ENCODE measurements at places on chromosomes 6 and 20. TPM values are rescaled to one million over a fixed set of nuclear protein-coding genes. Genes with fewer than 3 reads are reported as not detected.

MYH7B gene
- total RNA-seq: 0.23 TPM

ZNF334 gene
- 3.4 TPM for total RNA-seq

BPI gene
- not detected for total RNA-seq

- H3K36me3 ChIP-seq: no peaks in the 10 kb centered on the region
- H3K4me3 ChIP-seq: no peak overlapping the region
- DNase-seq: no peak
- no peak overlapping the region for H3K27ac ChIP-seq
Measured at GRCh38 chr6:3039384-3039783, 28.9 kb upstream of the RIPK1 start.

DNA sequence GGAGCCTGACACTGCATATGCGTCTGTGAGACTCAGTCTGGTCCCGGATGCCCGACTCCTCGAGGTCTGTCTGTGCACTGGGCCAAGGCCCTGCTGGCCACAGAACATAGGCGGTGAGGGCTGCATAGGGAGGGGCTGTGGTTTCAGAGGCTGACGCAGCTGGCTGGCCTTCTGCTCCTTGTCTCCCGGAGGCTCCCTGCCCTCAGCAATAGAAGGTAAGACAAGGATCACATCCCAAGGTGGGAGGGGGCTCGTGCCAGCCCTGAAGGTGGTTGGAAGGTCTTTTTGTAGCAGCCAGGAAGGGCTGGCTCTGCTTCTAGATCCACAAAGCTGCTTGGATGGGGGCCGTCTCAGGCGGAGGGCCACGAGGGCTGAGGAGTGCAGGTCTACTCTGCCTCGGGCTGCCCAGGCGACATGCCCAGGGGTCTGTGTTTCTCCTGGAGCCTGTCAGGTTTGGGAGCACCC, 239.8 kb upstream of the SULF2 start:
- H3K4me1 ChIP-seq: no peaks in the 10 kb centered on the region
- H3K36me3 ChIP-seq: no peaks in the 10 kb centered on the region
- H3K27ac ChIP-seq: no peak overlapping the region

DNA sequence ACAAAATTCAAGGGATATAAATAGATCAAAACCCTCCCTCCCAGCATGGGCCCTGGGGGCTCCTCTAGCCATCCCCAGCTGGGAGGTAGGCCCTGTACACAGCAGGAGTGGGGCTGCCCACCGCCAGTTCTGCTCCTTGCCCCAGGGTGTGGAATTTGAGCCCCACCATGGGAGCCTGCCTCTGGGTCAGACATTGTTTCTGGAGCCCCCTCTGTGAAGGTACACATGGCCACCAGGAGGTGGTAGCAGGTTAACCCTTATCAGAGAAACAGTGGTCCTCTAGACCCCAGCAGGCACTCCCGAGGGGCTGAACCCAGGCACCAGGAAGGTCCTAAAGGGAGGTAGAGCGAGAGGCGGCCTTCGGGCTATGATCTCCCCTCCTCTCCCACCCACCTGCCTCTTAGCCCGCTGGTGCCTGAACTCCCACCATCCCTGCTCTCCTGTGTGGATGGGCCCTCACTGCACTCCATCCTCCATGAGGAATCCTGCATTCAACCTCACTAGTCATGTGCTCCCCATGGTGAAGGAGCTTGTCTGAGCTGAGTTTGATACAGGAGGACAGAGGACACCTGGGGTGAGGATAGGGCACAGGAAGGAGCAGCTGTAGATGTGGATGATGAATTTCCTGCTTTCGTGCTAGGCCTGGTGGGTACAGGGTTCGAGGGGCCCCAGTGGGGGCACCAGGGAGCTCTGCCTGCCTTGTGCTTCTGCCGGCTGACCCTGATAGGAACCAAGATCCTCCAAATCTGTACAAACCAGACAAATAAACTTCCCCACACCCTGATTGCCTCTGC, 114.9 kb downstream of the GRM4 start:
- DNase-seq: no peak
- no peak overlapping the region for H3K27ac ChIP-seq
- no peaks in the 10 kb centered on the region for H3K4me1 ChIP-seq
- H3K4me3 ChIP-seq: no peak overlapping the region

Measured in activated CD4-positive, alpha-beta T cell treated with anti-CD3 and anti-CD28 coated beads for 36 hours (primary cell).